ENCODE measurements at places on chromosomes 12 and 14.

DNA sequence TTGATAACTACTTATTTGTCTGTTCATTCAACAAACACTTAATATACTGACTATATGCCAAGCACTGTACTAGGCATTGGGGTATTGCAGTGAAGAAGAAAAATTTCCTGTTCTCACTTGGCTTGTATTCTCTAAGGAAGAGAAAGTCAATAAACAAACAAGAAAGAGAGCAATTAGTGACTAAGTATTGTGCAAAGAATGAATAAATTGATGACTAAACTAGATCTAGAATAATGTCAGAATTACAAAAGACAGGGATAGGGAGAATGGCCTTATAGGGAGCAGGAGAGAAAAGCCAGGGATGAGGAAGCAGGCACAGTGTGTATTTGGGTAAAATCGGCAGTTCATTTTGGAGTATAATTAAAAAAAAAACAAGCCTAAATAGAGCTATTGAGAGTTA, 4.2 kb upstream of the LIN7A start:
- DNase-seq: no peak

GRCh38 chr12:1855241-1855640, 34.9 kb downstream of the LRTM2 start:
- DNase-seq: no peak

DNA sequence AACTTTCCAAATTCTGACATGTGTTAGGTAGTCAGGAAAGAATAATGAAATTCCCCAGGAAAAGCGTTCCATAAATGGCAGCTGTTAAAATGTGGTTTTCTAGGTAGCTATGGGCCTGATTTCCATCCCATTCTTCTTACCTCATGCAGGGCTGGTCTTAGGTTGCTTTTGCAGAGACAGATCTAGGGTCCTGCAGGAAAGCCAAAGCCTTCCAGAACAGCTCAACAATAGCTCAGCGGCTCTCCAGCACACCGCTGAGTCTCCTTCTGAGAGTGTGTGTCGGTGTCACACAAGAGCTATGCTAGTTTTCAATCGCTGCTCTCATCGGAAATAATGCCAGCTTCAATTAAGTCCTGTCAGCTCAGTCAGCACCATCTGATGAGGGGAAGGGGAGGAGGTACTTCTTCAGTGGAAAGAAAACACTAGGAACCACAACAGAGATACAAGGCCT, 106.7 kb downstream of the TMEM30B start:
- DNase-seq: no peak

GRCh38 chr14:36723530-36723929, 61.9 kb downstream of the PAX9 start:
- DNase-seq: no peak

DNA sequence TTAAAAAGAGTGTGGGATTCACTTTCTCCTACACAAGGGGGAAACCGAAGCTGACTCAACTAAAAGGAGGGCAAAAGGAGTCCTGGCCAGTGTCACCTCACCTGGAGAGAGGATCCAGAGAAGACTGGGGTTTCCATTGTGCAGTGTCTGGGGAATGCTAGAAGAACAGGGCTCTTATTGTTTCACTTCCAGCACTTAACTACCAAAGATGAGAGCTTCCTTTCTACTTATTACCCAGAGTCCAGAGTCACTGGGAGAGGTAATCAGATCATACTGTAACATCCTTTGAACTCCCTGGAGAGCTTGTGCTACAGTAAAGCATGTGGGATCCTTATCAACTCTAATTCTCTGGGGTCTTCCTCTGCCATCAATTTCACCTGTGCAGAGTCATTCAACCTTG, 148.4 kb upstream of the BCL2L14 start:
- no peak for DNase-seq

GRCh38 chr12:1443421-1444141, 150.8 kb downstream of the FBXL14 start:
- DNase-seq: no peak

GRCh38 chr12:6573001-6573400, 4.9 kb upstream of the NOP2 start:
- DNase-seq: no peak

DNA sequence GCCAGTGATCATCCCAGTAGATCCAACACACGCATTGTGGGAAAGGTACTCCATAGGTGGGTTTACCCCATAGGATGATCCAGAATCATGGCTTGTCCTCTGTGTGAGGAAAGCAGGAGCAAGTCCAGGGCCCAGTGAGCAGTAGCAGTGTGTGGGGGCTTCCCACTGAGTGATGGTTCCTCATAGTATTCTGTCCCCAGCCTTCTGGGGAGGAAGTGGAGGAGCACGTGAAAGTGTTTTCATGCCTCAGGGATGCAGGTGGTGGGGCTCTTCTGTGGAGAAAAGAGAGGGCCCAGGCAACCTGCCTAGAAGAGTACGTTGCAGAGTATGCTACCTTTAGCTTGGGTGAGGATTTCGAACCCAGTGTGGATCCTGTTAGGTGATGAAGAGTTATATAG, 56.5 kb downstream of the SUSD6 start:
- no peak for DNase-seq

GRCh38 chr12:107027636-107028053, 40.7 kb upstream of the MTERF2 start:
- DNase-seq: no peak

GRCh38 chr14:29351996-29352705, 575.5 kb downstream of the PRKD1 start:
- DNase-seq: no peak

DNA sequence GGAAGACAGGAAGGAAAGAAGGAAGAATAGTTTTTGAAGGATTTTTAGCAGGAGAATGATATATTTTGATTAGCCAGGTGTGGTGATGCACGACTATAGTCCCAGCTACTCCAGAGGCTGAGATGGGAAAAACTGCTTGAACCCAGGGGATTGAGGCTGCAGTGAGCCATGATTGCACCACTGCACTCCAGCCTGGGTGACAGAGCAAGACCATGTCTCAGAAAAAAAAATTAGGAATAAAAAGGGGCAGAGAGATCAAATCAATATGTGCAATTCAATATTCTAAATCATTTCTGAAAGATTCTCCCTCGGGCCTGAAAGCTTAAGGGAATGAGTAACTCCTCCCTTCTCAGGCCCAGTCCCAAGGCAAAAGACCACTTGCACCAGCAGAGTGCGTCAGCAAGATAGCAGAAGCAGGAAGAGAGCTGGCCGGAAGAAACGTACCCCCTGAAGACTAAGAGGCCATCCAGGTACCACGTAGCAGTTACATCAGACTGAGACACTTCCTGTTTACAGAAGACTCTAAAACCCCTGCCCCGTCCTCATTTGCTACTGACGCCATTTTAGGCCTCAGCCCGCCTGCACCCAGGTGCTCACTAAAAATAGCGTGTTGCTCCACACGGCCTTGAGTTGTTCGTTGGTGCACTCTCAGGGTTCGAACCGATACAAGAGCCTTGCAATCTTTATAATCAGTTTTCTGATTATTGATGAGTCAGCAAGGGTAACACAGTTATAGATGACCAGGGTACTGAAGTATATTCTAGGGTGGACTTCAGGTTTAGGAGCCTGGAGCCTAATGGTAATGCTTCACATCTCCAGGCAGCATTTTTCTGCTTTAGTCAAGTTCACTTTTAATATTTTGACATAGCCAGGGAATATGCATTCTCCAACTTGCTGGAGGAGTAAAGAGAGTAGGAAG, 57.7 kb upstream of the CSRP2 start:
- DNase-seq: no peak

DNA sequence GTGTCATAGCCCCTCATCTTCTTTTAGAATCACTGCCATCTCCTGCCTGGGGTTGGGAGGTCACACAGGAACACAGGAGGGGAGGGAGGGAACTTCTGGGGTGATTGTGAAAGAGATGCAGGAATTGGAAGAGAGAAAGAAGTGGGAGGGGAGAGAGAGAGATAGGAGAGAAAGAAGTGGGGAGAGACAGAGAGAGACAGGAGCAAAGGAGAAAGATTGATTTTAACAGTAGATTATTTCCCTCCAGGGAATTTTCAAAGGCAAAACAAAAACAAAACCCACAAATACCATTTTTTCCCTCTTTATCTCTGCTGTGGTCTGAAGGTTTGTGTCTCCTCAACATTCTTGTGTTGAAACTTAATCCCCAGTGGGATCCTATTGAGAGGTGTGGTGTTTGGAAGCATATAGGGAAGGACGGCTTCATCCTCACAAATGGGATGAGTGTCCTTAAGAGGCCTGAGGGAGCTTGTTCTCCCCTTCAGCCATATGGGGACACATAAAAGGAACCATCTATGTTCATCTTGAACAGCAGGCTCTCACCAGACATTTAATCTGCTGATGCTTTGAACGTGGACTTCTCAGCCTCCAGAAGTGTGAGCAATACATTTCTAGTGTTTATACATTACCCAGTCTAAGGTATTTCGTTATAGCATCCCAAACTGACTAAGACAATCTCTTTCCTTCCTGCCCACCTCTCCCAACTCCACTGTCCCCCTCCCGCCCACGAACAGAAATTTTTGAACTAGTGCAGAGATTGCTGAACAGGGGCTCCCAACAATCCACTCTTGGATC, 134.9 kb upstream of the MAX start:
- DNase-seq: no peak

- DNase-seq: no peak
These were observed 8.0 kb downstream of the DTX1 start for GRCh38 chr12:113064395-113065125.

- no peak for DNase-seq
These were observed 5.5 kb downstream of the CEP170B start for GRCh38 chr14:104870368-104871144.

- no peak for DNase-seq
These were observed 129.6 kb downstream of the GRIN2B start for GRCh38 chr12:13851828-13852227.

DNA sequence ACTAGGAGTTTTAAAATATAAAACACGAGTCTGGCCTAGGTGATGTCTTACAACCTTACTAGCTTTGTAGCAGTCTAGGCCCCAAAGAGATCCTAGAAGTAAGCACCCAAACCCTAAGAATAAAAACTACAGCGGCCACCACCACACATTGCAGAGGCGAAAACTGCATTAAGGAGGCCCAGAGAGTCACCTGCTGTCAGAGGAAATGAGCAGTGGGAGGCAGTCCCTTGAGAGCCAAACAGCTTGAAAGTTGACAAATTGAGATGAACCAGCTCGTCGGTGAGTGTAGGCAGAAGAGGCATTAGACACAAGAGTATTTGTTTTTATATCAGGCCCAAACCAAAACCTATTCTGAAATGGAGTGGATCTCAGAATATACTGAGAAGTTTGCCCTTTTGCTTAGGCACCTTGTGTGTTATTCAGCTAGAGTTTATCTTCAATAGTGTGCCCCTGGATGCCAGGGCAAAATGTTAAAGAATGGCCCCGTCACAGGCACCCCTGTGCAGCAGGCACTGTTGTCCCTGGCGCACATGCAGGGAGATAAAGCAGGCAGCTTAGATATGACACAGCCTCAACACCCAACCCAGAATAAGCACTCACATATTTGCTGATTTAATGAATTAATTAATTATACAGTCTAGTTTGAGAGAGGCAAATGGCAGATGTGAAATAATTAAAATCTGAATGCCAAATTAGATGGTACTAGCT, 56.7 kb downstream of the TTC7B start:
- DNase-seq: no peak

- DNase-seq: no peak
These were observed 64.9 kb upstream of the STRN3 start for GRCh38 chr14:31090883-31091764.

- no peak for DNase-seq
These were observed 23.7 kb downstream of the MFAP5 start for GRCh38 chr12:8638951-8639350.

- DNase-seq: no peak
These were observed 277.9 kb downstream of the ITPR2 start for GRCh38 chr12:26555139-26555538.

GRCh38 chr14:91154851-91155625, 41.2 kb downstream of the DGLUCY start:
- no peak for DNase-seq

DNA sequence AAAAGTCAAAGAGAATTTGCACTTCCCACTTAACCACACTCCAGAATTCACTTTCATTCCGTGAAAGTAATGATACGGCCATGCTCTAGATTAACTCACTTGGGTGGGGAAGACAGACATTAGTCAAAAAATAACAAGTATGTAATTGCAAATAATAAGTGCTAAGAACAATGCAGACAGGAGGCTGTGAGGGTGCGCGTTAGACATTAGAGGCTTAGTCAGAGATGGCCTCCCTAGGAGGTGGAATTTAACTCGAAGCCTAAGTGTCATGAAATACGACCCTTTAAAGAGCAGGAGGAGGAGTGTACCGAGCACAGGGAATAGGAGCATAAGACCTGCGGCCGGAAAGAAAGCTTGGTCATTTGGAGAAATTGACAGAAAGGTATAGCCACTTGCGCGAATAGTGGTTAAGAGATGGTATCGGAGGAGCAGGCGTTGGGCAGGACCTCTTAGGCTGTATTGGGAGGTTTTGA, 628 bp downstream of the SNRPF start:
- no peak for DNase-seq

DNA sequence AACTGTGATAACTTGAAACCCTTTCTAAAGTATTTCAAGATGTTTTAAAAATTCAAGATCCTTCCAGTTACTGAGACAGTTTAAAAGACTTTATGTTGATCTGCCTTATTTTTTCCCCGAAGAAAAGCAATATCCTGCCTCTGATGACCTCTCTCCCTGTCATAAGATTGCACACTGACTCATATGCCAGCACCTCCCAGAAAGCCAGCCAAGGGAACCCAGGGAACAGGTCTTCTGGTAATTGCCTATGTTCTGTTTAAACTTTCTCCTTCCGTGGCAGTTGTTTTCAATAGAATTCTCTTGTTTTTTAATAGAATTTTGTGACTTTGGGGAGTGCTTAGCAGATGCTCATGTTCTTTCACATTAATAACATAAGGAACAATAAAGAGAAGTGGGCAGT, 300.2 kb upstream of the PRKD1 start:
- DNase-seq: no peak

GRCh38 chr12:85155791-85156190, 119.6 kb downstream of the LRRIQ1 start:
- DNase-seq: no peak

GRCh38 chr12:119627686-119628085, 34.1 kb downstream of the TMEM233 start:
- DNase-seq: no peak

DNA sequence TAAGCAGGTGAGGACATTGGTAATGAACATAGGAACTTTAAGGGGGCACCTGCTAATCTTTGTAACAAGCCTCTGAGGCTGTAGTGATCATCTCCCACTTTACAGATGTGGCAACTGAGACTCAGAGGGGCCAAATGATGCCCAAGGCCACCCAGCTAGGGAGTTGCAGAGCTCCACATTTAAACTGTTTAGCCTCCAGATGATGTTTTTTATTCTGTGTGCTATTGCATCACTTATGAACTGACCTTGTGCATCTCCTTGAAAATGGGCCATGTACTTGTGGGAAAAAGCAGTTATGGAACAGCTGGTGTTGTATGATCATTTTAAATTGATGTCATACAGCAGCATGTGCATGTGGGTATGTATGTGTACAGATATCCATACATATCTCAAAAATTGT, 41.4 kb downstream of the TPCN1 start:
- DNase-seq: no peak

Measured in CMK (cell line).